Prostate gland (tissue), 2 donors: ENCODE measurements at places on chromosomes 7 and 10.

DNA sequence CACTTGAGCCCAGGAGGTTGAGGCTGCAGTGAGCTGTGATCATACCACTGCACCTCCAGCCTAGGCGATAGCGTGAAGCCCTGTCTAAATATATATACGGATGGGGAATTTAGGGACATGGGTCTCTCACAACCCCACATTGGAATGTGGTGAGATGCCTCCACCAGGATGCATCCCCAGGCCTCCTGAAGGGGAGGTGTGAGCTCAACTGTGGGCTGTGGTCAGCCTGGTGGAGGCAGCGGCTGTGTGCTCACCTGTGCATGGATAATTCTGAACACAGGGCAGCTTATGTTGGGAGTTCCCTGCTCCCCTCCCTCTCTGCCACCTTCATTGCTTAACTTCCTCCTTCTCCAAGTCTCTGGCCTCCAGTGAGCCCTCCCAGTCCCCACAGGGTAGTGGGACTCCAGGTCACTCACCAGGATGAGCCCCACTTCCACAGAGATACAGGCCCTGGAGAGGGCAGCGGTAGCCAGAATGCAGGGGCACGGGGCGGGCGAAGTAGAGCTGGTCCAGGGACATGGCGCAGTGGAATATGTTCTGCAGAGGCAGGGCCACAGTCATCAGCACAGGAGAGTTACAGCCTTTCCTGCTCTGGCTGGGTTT is 30.4 kb downstream of the PYROXD2 start:
- no peaks in the 10 kb centered on the region for H3K36me3 ChIP-seq
- no peak for DNase-seq
- no peak overlapping the region for H3K27ac ChIP-seq

DNA sequence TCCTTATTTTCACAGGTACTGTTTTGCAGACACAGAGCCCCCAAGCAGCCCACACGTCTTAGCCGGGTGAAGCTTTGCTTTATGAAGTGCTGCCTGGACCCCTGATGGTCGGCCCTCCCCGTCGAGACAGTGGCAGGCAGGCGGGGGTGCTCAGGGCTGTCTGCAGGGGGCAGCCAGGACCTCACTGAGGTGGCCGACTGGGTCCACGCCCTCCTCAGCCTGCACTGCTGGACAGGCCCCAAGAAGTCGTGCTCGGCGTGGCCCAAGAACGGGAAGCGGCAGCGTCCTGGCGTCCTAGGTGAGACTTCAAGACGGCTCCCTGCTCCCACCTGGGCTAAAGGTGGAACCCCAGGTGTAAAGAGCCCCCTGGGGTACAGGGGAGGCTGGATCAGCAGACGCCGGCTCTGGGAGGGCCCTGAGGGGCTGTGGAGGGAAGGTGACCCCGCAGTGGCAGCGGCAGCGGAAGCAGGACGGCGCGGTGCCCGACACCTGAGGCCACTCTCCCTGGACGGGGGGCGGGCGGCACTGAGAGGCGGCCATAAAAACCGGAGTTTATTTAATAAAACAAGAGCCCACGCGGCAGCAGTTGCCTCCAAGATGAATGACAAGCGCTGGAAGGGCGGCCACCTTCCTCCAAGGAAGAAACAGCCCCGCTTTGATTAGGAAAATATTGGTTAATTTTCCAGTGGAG is 179.4 kb downstream of the ELFN1 start:
- H3K27ac ChIP-seq, result no peak overlapping the region
- no peaks in the 10 kb centered on the region for H3K27me3 ChIP-seq
- H3K36me3 ChIP-seq, result no peaks in the 10 kb centered on the region
- no peak for DNase-seq
- no peaks in the 10 kb centered on the region for H3K4me1 ChIP-seq

DNA sequence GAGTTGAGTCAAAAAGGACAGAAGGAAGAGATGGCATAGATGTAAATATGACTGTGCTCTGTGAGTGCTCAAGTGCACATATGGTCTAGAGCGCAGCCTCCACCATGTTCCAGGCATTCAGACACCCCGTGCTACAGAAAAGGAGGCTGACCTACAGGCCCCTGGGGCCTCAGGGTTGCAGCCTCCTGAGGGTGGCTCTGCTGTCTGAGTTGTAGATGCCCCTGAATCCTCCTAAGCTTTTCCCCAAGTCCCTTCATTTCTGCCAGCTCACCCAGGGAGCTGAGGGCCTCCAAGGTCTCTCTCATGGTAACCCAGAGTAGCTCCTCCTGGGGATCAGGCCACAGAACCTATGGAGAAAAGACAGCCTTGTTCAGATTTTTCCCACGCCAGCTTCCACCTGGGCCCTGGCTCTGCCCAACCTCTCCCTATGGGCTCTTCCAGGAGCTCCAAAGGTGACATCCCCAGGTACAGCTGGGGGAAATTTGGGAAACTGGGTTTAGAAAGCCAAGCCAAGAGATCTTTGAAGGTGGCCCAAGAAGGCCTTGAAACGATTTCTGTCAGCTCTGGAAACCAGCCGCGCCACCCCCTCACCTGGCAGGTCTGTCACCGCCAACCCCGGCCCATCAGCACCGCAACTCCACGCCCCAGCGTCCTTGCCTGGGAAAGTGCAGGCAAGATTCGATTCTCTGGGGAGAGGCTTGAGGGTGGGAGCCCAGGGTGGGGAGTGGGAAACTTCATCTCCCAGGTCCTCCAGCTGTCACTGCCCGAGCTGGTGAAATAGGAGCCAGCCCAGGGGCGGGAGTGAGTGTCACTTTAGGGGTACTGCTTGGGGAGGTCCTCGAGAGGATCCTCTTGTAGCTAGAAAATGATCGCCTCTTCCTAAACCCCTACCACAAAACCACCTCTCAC is 2.4 kb downstream of the ZNF467 start:
- no peaks in the 10 kb centered on the region for H3K4me1 ChIP-seq
- H3K27ac ChIP-seq, result peak overlapping the region; percentile 60
- H3K36me3 ChIP-seq, result no peaks in the 10 kb centered on the region
- H3K4me3 ChIP-seq, result peak overlapping the region; percentile 61
- no peak for DNase-seq

GRCh38 chr7:117200786-117201458 is 121.9 kb downstream of the WNT2 start:
- no peak overlapping the region for H3K27ac ChIP-seq
- no peaks in the 10 kb centered on the region for H3K4me1 ChIP-seq
- no peak for DNase-seq
- no peaks in the 10 kb centered on the region for H3K27me3 ChIP-seq

GRCh38 chr10:129464251-129464650 is 2.8 kb upstream of the MGMT start:
- H3K27ac ChIP-seq, result no peak overlapping the region
- no peaks in the 10 kb centered on the region for H3K4me1 ChIP-seq
- no peaks in the 10 kb centered on the region for H3K27me3 ChIP-seq
- no peak overlapping the region for H3K4me3 ChIP-seq

DNA sequence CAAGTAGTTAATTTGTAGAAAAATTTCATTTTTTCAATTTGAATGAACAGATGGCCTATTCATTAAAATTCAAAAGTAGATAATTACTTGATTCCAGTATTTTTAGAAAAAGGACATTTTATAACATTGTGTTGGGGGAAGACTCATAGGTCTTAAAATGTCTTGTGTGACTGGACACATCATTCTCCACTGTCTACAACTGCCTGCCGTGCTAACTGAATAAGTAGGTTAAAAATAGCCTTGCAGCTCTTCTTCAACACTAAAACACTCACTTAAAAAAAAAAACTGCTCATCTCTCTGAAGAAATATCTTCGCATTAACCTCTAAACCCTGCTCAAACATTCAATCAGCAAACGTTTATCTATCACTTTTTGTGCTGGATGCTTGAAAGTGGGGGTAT is 253.8 kb downstream of the CSTF2T start:
- no peaks in the 10 kb centered on the region for H3K4me1 ChIP-seq
- H3K27ac ChIP-seq, result no peak overlapping the region
- H3K36me3 ChIP-seq, result no peaks in the 10 kb centered on the region
